ENCODE measurements at places on chromosomes 6 and 20.

DNA sequence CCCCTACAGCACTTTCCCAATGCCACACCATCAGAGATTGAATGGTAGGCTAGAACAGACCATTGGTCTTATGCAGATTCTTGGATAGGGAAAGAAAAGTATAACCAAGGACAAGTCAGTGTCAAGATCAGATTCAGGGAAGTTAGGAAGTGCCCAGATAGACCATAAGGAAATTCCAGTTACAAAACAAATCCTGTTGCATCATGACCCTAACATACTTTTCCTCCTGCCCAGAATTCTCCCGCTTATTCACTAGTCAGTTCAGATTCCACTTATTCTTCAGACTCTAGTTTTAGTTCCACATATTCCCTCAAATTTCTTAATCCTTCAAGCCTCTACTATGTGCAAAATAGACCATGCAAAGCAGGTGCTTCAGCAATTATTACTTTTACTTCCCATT is 20.7 kb downstream of the METTL24 start:
- no peak for DNase-seq

DNA sequence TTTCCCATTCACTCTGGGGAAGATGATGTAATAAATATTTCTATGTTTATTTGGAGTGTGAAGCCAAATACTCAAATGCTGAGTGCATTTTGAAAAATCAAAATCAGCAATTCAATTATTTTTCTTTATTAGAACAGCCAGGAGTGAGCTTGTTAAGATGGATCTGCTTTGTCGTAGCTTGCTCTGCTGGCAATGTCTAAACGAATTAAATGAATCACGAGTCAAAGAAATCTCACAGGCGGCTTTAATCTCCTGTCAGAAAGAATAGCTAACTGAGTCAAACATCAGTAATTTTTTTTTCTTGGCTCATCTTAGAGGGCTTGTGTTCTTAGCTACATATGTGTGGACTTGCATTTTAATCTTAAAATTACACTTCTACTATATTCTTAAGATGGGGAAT is 100.2 kb upstream of the HMGN3 start:
- no peak for DNase-seq

DNA sequence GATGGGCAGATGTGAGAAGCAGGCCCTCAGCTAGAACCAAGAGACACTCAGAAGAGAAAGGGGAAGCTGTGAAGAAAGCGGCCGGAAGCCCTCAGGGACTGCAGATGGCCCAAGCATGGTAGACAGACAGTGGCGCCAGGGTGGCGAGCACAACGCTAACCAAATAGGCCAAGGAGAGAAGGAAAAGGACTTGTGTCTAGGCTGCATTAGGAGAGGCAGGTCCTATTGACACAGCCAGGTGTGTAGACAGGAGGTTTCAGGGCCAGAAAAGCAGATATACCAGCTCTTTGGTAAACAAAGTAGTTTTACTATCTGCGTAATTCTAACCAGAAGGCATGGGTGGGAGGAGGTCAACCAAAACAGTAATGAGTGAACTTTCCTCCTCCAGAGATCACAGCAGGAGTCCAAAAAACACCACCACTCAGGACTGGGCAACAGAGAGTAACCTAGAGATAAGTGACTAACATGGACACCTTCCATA is 15.8 kb upstream of the MAP7 start:
- no peak for DNase-seq

GRCh38 chr6:144217264-144217663 is 66.9 kb downstream of the STX11 start:
- no peak for DNase-seq

GRCh38 chr6:11609324-11610071 is 71.9 kb downstream of the TMEM170B start:
- DNase-seq: no peak

DNA sequence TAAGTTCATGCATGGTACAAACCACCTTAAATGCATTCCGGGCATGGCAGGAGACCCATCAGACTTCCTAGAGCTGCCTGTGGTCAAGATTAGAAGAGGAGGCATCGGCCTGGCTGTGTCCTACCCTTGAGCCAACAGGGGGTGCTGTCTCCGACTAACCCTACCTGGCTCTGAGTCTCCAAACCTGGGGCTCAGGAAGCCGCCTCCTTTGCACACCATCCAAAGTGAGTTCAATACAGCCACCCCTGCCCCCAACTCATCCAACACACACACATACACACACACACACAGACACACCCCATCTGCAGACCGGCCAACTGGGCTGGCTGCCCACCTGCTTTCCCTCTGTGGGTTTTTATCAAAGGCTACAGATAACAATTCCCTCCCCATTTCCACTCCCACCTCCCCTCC is 77.0 kb downstream of the JPH2 start:
- no peak for DNase-seq

GRCh38 chr6:99613409-99613704 is 6.7 kb downstream of the PRDM13 start:
- DNase-seq: no peak

DNA sequence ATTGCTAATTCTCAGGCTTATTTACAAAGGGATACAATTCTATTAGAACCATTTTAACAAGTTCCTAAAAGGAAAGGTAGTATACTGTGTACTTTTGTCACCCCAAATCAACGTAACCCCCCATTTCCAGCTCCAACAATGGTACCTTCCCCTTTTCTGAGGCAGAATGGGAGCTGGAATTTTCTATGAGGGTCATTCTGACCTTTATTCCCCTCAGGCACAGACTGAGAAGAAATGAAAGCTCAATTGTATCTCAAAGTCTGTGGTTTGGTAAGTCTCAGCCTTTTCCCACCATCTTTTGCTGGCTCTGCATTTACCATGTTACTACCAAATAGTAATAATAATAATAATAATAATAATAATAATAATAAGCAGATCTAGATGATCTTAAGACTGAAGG is 571.0 kb downstream of the RNF144B start:
- DNase-seq: no peak

GRCh38 chr6:14814016-14814415 is 431.9 kb upstream of the JARID2 start:
- DNase-seq: no peak

DNA sequence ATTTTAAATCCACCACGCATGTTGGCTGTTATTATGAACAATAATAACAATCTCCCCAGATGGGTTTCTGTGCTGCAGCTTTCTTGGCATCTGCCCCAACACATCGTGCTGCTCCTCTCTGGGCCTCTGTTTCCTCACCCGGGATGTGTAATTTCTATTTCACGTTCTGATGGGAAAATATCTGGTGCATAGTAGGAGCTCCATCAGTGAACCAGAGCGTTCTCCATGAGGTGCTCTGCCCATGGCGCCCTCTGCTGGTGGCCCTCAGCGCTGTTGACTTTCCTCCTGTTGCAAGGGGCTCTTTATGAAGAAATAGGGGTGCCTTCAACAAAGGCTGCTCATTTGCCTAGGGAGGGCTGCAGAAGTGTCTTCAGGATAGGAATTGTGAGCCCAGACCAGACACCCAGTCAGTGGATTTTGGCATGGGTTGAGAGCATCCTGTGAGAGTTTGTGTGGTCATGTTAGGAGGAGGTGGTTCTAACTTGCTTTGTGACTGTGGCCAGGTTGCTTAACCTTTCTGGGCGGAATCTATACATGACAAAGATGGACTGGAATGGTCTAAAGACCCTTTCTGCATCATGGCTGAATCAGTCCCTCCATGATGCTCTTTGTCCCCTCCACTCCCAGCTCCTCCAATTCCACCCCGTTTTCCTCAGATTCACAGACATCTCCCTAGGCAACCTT is 8.1 kb downstream of the SCRT2 start:
- DNase-seq: no peak

DNA sequence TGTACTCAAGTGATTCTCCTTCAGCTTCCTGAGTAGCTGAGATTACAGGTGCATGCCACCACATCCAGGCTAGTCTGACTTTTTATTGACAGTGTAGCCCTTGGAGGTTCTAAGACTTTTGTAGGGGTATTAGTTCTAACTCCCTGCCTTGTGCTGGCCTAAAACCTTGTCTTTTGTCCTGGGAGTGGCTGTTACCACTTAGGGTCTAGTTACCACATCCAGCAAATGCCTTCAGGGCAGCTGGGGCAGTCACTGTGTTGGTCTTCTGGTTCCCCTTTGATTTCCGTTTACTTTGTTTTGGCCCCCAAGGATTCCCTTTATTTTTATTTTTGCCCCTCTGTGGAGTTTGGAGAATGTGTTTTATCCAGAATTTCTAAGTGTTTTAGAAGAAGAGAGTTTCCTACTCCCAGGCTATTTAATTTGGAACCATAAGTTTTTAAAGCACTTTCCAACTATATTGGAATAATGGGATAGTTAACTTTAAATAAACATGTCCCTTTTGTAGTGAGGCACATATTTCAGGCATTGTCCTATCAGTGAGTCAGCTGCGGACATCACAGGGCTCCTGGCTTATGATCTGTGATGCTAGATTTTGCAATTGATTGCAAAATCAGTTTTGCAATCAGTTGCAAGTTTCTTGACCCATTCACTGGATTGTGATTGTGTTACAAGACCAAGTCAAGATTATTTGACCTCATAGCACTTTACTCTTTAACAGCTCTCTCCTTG is 25.0 kb downstream of the IL22RA2 start:
- no peak for DNase-seq

- DNase-seq: no peak
Observed at GRCh38 chr6:37990762-37991525, 171.4 kb downstream of the ZFAND3 start.

Data from cerebellar nuclear complex (tissue), 1 donor.